ENCODE measurements at places on chromosomes 13 and 19.

GRCh38 chr13:43136920-43137575 lies 113.7 kb downstream of the DNAJC15 start:
- no peak for DNase-seq

GRCh38 chr19:18340190-18340989 lies at the start of gene PGPEP1:
Gene PGPEP1, plus strand, starts transcription at chr19:18340598. Its CDS starts 84 bp downstream, at chr19:18340682.
- DNase-seq, result no peak

DNA sequence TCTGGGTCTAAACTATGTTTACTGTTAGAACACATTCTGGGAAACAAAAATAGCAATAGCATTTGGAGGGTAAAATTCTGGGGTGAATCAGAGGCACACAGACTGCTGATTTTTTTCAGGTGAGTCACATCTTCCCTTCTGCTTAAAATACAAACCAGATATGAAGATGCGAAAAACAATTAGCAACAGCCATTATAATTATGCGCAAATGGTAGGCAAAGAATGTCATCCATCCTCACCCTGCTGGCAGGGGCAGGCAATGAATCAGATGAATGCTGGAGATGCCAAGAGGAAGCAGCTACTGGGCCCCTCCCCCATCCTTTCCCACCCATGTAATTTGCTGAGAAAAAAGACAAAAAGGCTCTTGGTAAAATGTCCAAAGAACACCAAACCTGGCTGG lies 282.9 kb downstream of the KLF5 start:
- no peak for DNase-seq

DNA sequence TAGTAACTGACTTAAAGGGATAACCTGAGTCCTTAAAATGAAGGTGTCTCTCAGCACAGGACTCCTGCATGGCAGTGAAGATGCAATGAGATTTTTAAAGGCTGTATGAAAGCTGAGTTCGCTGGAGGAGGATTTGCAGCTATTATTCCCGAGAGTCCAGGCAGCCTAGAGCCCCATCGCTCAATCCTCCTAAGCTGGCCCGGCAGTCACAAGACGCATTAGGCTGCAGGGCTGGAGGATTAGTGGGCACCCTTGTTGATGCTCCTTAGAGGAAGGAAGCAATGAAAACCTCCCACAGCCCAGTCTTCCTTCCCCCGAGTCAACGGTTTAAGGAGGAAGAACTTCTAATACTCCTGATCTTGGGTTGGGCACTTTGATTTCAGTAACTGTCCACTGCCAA lies 239.5 kb downstream of the EFNB2 start:
- no peak for DNase-seq

DNA sequence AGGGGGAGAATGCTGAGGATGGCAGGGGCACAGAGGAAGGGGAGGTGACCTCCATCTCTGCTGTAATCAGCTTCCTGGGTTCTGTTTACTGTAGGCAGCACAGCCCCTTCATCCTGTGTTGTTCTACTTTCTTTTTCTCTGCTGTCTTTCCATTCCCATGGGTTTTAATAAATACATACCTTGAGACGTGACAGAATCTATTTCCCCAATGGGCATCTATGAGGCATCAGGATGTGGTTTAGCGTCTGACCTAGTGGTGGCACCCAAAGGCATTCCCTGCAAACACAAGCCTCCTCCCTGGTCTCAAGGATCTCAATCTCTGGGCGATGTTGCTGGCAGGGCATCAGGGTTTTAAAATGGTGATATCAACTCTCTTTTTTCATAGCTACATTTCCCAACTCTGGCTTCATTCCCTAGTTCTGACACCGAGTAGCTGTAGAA lies 60.8 kb downstream of the ALOX5AP start:
- no peak for DNase-seq

DNA sequence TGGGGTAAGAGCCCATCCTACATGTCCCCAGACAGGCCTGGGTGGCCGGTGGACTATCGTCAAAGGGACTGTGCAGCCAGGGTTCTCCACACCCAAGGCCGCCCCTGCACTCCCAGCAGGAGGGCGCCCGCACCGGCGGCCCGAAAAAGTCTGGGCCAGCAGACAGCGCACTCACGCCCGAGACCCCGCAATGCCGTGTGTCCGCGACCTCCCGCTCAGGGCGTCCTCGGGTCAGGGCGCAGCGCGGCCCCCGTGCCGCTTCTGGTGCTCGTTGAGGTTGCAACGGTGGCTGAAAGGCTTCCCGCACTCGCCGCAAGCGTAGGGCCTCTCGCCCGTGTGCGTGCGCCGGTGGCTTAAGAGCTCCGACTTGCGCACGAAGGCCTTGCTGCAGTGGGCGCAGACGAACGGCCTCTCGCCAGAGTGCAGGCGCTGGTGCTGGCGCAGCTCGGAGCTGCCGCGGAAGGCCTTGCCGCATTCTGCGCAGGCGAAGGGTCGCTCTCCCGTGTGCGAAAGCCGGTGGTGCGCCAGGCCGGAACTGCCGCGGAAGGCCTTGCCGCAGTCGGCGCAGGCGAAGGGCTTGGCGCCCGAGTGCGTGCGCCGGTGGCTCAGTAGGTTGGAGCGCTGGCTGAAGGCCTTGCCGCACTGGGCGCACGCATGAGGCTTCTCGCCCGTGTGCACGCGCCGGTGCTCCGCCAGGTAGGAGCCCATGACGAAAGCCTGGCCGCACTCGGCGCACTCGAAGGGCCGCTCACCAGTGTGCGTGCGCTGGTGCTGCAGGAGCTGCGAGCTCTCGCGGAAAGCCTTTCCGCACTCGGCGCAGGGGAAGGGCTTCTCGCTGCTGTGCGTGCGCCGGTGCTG lies 2.8 kb upstream of the A1BG start:
- no peak for DNase-seq

DNA sequence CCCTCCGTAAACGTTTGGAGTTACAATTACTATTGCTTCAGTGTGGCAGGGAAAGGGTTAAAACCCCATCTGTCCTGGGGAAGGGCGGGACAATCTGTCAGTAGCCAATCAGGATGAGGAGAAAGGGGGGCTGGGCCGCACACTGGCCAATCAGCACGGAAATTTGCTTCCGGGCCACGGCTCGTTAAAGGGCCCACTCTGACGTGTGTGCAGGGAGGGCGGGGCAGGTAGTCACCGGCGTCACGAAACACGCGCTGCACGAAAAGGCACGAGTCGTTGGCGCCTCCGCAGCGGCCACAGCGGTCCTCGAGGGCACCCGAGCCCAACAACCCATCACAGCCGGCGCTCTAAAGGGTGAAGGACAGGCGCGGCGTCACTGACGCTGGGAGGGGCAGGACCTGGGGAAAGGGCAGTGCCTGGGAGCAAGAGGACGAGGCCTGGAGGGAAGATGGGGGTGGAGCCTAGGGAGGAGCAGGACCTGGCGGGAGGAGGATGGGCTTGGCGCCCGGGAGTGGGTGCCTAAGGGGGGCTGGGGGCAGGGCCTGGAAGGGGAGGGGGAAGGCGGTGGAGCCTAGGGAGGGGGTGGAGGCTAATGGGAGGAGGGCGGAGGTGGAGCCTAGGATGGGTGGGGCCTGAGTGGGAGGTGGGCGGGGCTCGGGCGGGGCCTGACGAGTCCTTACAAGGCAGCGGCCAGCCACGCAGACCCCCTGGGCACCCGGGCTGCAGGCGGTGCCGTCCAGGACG lies 4.9 kb downstream of the ADAMTSL5 start:
- DNase-seq, result peak; percentile 55

GRCh38 chr13:99289674-99290337 lies 17.4 kb downstream of the GPR183 start:
- no peak for DNase-seq

- no peak for DNase-seq
Measured at GRCh38 chr19:52584736-52585440, 14.8 kb downstream of the ZNF701 start.

DNA sequence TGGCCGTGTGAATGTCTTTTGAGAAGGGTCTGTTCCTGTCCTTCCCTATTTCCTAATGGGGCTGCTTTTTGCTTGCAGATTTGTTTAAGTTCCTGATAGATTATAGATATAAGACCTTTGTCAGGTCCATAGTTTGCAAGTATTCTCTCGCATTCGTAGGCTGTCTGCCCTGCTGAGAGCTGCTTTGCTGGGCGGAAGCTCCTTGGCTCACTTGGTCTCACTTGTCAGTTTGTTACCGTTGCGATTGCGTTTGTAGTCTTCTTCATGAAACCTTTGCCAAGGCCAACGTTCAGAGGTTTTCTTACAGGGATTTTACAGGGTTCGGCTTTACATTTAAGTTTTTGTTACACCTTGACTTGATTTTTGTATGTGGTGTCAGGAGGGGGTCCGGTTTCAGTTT lies 44.0 kb upstream of the TFDP1 start:
- no peak for DNase-seq

DNA sequence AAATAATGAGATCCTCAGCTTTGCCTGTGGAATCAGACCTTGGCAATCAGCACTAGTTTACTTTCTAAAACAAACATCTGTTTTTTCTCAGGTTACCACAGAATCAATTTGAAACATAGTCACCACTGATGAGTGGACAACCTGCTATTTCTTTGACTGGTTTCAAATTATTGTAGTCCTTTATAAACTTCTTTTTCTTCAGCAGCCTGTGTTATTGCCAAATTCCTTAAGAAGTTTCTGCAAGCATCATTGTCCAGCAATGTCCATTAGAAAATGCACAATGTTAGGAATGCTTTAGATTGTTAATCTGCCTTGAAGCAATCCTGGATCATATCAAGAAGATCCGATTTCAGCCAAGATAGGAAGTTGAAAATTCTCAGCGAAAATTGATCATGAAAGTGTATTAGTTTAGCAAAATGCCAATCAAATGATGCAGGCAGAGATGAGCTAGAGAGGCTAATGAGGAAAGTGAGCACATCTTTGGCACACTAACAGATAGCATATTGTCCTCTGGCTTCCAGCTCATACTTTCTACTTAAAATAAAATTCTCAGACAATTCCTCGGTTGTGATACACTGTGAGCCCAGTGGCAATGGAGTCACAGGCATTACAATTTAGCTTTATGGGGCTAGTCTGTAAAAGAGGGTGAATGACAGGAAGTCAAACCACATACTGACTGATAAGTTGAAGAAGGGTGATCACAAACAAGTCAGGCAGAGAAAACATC lies 270.6 kb downstream of the SLITRK6 start:
- no peak for DNase-seq

- DNase-seq, result peak; percentile 27
Measured at GRCh38 chr13:85148009-85148408, 651.2 kb downstream of the SLITRK6 start.

DNA sequence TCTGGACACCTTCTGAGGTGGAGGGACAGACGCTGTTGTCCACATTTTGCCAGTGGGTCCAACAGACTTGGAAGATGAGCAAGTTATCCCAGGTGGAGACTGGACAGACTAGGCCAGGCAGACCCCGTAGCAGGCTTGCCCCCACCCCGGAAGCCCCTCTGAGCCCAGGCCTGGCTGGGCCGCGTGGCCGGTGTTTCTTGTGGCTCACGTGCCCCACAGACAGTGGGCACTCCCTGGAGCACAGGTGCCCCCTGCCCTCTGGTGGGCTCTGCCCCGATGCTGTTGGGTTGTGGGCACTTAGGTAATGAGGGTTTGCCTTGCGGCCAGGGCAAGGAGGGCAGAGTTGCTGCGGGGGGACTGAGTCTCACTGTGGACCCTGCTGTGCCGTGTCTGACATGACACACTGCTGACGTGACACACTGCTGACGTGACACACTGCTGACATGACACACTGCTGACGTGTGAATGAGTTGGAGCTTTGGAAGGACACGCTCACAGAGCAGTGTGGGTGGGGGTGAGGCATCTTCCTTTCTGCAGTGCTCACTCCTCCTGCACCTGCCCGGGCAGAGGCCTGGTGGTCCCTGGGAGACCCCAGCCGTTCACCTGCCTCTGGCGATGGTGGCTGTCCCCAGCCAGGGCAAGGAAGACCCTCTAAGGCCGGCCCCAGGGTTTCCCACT lies 25.1 kb downstream of the DOT1L start:
- DNase-seq, result no peak

All from NCI-H2081 treated with DMSO at 0.1 percent for 48 hours (cell line).